ENCODE measurements at places on chromosomes 4 and X.

- no peak for DNase-seq
Observed at GRCh38 chr4:83890816-83891215, 354.9 kb downstream of the GPAT3 start.

GRCh38 chrX:38879631-38880220, 78.5 kb downstream of the MID1IP1 start:
- no peak for DNase-seq

DNA sequence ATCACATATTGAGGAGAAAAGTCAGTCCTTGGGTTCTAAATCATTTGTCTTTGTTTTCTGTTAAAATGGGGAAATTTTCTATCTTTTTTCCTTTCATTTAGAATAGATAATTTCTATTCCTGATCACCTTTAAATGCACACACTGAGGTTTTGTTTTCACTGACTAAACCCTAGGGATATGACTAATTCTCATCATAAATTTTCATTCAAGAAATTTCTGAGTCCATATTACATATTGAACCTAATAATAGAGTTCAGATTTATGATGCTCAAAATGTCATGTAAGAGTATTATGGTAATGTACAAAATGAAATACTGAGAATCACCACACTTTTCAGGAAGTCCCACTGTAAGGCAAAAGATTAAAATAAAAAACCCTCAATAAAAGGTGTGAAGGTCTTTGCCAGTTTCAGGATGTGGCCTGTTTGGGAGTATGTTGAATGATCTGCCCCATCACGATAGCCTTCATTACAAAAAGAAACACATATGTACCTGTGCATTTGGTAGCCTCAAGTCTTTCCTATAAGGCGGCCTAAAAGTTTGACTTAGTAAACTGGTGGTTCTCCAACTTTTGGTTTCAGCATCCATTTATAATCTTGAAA, 49.4 kb downstream of the LEF1 start:
- no peak for DNase-seq

- DNase-seq = peak; percentile 41
Observed at GRCh38 chr4:113094802-113095201, 45.3 kb downstream of the ANK2 start.

DNA sequence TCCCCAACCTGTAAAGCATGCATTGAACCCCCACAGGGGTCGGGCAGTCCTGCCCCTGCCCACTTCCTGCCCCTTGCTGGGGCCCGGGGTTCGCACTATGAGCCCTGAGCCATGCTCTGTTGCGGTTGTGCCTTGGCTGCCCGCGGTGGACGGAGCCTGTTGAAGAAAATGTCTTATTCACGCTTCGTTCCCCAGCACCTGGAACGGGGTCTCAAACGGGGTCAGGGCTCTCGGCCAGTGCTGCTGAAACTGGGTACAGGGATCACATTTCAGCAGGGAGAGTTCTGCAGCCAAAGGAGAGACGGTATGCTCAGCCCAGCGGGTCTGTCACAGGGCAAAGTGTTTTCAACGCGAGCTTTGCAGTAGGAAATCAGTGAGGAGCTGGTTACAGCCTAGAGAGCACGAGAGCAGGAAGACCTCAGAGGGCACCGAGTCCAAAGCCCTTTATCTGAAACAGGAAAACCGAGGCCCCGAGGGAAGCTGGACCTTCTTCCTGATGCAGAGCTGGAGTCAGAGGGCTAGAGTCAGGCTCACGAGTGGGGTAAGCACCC, 46.3 kb upstream of the AFAP1 start:
- DNase-seq = no peak

DNA sequence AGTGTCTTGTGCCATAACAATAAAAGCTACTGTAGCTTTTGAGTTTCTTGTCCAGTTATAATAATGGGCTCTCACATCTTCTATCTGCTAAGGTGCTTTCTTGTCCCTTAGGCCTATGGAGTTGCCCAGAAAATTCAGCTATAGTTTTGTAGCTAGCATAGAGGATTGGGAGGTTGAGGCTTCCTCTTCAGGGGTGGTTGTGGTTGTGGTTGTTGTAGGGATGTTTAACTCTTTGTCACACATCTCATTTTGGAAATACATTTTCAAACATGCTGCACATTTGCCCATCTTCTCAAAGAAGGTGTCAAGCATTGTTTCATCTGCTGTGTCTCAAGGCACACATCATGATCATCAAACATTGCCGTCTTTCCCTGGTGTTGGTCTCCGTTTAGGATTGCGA, 65.0 kb downstream of the ATXN3L start:
- DNase-seq = no peak

DNA sequence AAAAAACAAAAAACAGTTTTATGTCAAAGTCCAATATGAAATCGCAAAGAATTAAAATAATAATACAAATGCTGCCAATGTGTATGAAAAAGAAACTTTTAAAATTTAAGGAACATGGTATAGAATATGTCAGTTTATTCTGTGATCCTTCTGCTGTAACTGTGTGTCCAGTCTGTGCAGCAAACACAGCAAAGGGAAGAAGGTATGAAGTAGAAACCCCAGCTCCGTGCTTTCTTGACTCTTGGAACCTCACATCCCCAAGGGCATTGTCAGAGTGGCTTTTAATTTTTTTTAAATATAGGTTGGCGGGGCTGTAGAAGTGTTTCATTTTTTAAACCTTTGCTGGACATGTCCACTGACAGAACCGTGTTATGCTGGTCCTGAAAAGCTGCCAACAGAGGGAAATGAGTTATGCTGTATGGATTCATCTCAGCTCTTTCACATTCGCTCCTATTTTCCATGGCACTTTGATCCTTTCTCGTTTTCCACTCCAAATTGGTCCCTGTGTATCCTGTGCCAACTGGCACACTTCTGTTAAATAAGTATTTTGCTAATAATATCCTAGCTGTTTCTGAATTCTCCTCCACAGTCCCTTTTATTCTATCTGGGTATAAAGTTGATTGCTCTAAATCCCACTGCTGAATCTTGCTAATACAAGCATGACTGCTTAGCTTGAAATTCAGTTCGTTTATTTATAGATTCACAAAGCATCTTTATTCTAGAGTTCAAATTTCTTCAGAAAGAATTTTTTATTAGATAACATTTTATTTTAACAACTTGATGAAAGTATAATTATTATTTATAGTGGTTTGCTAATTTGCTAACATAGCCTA, 127.0 kb upstream of the DDIT4L start:
- no peak for DNase-seq

DNA sequence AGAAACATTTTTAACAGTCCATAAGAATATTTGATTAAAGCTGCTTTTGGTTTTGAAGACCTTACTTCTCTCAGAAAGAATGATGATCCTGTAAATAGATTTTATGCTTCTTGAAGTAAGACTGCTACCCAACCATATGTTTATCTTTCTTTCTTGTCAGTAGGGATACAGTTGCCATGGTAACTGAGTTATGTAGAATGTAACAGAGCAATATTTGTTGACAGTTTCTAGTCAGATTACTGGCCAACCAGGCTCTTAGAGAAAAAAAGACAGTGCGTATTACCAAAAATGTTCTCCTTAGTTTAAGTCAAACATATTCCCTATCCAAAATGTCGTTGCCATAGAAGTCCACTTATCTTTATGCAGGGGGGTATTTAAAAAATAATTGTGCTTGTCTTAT, 456.8 kb downstream of the PRR32 start:
- no peak for DNase-seq

GRCh38 chr4:95178938-95179337, 369.8 kb downstream of the UNC5C start:
- no peak for DNase-seq

- DNase-seq = no peak
Observed at GRCh38 chr4:41160856-41161255, 53.5 kb downstream of the APBB2 start.

- DNase-seq = no peak
Observed at GRCh38 chrX:146907391-146908240, 93.1 kb upstream of the CXorf51A start.

GRCh38 chr4:107392951-107393350, 327.1 kb downstream of the PAPSS1 start:
- DNase-seq = no peak

GRCh38 chr4:125283707-125284279, 31.0 kb upstream of the FAT4 start:
- DNase-seq = no peak

DNA sequence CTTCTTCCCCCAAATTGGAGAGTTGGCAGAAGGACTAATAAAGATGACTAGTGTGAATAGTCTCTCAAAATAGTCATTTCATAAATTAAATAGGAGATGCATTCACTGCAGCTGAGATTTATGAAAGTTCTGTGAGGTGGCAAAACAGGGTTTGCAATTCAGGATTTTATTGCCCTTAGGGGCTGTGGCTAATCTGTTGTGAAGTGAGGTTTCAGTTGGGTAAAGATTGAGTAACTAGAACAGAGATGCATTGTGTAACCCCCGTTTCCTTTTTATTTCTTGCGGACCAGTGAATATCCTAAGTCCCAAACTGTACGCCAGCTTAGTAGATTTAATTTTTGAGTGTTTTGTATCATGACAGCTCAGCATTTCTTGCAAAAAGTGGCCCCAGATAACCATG, 16.2 kb upstream of the SCRG1 start:
- no peak for DNase-seq

DNA sequence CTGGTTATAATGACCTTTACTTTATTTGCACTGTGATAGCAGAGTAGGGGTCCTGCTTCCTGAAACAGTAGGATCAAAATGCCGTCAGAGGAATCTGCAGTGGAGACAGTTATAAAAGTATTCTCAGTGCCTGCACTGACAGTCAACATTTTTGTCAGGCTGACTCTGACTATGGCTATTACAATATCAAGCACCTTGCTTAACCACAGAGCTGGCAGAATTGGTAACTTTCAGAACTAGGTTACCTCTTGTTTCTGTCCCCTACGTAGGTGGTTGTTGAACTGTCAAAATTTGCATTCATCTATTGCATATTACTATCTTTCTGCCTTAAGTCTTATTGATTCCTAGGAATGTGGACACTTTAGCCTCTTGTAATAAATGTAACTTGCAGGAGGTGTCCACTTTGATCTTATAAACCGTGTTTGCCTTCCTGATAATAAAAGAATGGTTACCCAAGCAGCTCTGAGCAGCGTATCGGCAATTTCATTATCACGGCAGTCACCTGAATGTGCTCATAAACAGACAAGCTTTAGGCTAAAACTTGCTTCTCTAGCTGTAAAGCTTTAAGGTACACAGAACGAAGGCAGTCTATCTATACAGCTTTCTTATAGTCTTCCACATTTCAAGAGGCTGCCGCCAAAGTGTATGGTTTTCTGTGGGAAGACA, 353.0 kb upstream of the GALNT7 start:
- no peak for DNase-seq

DNA sequence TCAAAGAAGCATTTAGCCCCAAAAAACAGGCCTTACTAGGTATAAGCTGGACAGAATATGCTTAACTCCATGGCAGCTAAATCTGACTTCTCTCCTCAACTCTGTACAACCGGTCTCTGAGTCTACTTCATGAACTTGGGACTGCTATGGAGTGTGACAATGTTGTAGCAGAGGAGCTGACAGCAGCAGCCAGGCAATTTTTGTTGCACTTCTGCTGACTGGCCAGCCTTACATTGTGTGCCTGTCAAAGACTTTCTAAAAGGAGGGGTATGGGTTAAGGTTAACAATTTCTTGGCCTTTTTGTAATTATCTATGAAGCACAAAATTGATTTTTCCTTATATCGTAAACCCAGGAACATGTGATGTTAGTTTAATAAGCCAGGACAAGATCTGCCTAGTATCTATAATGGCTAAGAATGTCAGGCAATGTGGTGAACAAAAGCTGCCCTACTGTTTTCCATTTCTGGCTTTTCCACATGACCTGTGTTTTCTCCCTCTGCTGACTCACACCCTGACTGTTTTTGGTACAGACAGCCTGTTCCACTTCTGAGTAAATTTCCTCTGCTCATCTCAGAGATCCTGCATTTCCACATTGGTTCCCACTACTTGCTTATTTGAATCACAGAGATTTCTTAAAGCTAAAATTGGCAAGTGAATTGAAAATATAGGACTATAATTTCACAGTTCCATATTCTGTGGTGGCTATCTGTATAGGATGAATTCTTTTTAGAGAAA, 9.3 kb downstream of the NOX1 start:
- no peak for DNase-seq
